ENCODE measurements at places on chromosomes 13 and 19.

GRCh38 chr13:34034411-34034810, 216.5 kb downstream of the RFC3 start:
- DNase-seq: peak; percentile 44

DNA sequence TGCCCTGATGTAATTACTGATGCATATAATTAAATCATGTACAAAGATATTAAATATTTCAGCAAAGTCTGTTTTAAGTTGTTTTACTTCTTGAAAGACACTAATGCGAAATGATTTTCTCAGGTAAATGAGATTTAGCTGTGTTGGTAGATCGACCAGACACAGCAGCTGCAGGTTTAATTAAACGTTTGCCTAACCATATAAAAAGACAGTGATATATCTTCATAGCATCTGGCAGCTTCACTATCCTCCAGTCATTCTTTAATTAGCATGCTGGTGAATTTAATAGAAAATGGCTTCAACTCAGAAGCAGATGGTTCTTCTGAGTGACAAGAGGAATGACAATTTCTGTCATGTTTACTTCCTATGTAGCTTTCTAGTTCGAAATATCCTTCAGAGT, 69.3 kb downstream of the NHLRC3 start:
- no peak for DNase-seq

GRCh38 chr13:36814465-36814864, 4.6 kb upstream of the RFXAP start:
- DNase-seq: no peak

- DNase-seq: no peak
Observed at GRCh38 chr13:21674490-21675009, 3.7 kb downstream of the FGF9 start.

GRCh38 chr19:51689751-51690453, 3.2 kb upstream of the SPACA6 start:
- DNase-seq: peak; percentile 48

DNA sequence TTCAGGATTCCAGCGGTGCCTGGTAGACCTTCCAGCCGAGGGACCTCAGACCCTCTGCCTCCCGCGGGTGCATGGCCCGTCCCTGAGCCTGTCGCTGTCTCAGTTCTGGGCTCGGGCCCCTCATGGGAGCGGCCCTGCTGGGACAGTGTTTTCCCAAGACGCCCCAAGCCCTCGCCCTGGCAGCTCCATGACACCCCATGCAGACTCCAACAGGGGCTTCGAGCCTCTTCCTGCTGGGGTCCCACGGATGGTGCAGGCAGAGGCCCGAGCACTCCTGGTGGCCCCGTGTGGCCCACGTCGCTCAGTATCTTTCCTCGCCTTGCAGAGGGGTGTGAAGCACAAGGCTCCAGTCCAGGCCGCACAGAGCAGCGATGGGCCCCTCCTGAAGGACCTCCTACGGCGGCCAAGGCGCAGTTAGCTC, 88.8 kb upstream of the MCF2L start:
- no peak for DNase-seq

DNA sequence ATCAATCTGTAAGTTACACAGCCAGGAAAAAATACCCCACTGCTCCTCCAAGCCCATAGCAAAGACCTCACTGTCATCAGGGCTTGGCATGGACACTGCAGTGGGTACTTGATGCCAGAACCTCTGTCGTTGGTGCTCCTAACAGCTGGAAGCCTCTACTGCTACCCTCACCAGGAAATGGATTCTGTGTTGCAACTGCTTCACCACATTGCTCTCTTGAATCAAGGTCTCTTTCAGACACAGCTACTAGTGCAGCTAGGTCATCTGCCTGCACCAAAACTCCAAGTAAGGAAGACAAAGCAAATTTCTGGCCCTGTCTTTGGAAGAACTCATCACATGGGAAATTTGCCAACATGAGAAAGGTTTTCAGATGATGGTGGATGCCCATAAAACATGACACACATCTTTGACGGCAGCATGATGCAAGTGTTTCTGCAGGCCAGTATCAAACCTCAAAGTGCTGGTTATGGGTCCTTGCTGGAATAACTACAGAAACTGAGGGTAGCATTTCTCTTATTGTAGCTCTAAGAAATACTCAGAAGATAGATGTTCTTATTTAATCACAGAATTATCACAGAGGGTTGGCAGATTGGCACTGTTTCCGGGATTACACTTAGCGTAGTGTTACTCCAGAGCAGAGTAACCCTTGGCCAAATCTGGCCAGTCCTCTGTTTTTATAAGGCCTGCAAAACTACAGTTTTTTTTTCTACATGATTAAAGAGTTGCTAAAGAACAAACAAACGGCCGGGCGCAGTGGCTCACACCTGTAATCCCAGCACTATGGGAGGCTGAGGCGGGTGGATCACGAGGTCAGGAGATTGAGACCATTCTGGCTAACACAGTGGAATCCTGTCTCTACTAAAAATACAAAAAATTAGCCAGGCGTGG, 12.9 kb upstream of the PCCA start:
- no peak for DNase-seq

GRCh38 chr19:10037809-10038208, 24.5 kb downstream of the RDH8 start:
- no peak for DNase-seq

- DNase-seq: peak; percentile 12
Observed at GRCh38 chr13:49679246-49679645, 12.0 kb downstream of the EBPL start.

DNA sequence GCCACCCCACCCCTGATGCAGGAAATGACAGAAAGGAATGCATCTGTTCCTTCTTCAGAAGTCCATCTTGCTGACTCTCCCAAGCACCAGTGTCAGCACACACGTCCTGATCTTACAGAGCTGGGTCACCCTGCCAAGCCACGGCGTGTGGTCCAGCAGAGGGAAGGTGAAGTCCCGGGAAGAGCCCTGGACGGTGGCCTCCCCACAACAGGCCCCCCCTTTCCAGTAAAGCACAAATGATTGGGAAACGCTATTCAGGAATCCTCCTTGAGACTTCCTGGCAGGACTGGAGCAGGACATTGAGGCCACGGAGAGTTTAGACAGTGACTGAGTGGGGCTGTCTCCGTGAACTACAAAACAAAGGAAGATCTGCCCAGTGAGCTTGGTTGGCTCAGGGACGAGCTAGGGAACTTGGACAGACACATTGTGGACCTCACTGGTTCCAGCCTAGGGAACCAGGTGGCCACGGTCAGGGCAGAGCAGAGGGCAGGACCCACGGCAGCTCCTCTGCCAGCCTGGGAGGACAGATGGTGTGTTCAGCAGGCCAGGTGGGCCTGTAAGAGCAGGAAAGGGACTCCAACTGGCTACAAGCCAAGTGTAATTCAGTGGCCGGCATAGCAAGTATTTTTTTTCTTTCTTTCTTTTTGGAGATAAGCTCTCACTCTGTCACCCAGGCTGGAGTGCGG, 41.7 kb downstream of the ELL start:
- peak; percentile 55 for DNase-seq

DNA sequence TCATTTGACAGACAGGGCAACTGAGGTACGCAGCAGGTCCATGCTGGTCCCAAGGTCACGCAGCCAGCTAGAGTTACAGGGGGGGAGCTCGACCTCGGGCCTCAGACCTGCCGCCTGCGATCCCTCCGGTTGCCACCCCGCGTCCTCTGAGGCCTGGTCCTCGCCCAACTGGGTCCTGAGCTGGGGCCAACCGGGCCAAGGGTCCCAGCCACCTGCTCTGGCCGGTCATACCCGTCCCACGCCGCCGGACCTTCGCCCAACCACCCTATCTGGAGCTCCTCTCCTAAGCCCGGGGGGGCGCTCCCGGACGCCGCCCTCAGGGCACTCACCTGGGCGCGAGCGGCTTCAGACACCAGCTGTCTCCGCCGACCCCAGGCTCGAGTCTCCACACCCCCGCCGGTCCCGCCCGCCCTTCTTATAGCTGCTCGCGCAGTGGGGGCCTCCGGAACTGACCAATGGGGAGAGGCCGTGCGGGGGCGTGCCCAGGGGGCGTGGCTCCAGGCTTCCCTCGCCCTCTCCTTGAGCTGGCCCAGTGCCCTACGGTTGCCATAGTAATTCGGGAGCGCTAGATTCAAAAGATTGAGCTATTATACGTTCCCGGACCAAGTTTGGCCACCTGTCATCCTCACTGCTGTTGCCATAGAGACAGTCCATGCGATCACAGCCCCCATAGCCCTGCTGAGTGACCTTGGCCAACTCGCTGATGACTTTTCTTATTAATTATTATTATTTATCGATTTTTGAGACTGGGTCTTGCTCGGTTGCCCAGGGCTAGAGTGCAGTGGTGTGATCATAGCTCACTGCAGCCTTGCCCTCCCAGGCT, at the start of gene PLIN5:
Gene PLIN5, minus strand, starts transcription at position 389 of the 823 bp plus-strand sequence. CDS start 1,150 bp downstream, outside the sequence.
- DNase-seq: peak; percentile 31

GRCh38 chr13:75566658-75567057, 17.1 kb downstream of the UCHL3 start:
- peak; percentile 62 for DNase-seq

DNA sequence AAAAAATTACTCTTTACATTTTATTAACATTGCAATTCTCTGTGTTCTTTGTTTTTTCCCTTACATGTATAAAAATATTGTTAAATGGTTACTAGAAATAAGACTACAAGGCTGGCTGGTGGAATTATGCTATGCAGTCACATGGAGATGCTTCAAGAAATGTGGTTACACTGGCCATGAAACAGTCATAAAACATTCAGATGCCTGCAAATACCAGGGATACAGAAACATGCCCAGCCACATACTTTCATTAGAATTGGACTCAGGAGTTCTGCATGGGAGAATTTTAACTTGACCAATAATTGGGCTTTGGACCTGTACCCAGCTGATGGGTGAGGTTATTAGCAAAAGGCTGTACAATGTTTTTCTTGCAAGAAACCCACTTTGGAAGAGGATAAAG, 1407.7 kb upstream of the SLC10A2 start:
- no peak for DNase-seq

DNA sequence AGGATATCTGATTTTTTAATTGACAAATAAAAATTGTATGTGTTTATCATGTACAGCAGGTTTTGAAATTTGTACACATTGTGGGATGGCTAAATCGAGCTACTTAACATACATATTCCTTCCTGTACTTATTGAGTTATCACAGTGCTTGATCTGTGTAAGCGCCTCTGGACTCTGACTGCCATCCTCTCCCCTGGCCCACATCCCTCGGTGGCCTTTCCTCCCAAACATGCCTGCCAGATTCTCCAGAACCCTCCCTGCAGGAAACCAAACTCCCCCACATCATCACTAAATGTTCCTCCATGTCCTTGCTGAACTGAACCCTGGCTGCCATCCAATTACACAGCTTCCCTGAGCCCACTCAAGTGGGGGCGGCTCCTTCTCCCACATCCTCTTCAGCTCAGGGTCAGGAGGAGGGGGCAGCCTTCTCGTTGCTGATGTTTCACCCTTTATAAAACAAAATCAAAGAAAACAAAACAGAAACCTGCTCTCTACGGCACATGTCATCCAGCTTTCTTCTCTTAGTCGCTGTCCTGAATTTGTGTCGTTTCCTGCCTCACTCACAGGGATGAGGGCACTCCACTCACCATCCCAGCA, 97.1 kb upstream of the SPATA13 start:
- no peak for DNase-seq
